ENCODE measurements at places on chromosomes 16 and 17. TPM values are rescaled to one million over a fixed set of nuclear protein-coding genes. Genes with fewer than 3 reads are reported as not detected.

Gene DHRS7C
- total RNA-seq = not detected

- no peaks in the 10 kb centered on the region for H3K27me3 ChIP-seq
- H3K27ac ChIP-seq = no peak overlapping the region
- no peak for DNase-seq
- H3K4me1 ChIP-seq = no peaks in the 10 kb centered on the region
These were observed 44.2 kb downstream of the PSMD12 start for GRCh38 chr17:67322042-67322787.

Gene NACA2
- not detected for total RNA-seq

GRCh38 chr16:75235721-75236193 lies 15.7 kb downstream of the BCAR1 start:
- DNase-seq = no peak
- H3K4me3 ChIP-seq = no peak overlapping the region
- no peaks in the 10 kb centered on the region for H3K27me3 ChIP-seq
- H3K27ac ChIP-seq = no peak overlapping the region
- peaks cover 9% of the 10 kb centered on the region for H3K36me3 ChIP-seq

Gene PYY
- total RNA-seq = not detected

DNA sequence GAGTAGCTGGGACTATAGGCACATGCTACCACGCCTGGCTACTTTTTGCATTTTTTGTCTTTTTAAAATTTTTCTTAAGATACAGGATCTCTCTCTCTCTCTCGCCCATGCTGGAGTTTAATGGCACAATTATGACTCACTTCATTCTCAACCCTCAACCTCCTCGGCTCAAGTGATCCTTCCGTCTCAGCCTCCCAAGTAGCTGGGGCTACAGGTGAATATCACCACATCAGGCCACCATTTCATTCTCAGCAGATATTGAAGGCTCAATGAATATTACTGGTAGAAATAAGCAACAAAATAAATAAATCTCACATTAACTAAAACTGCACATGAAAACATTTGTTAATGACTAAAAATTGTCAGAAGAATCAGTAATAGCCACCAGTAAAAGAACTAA lies 41.7 kb downstream of the BRIP1 start:
- no peak overlapping the region for H3K4me3 ChIP-seq
- H3K4me1 ChIP-seq = no peaks in the 10 kb centered on the region
- no peak overlapping the region for H3K27ac ChIP-seq
- DNase-seq = no peak
- H3K36me3 ChIP-seq = no peaks in the 10 kb centered on the region
- no peaks in the 10 kb centered on the region for H3K27me3 ChIP-seq

Gene PPL
- 78.4 TPM for total RNA-seq

Gene CCL13
- total RNA-seq = 1.1 TPM

DNA sequence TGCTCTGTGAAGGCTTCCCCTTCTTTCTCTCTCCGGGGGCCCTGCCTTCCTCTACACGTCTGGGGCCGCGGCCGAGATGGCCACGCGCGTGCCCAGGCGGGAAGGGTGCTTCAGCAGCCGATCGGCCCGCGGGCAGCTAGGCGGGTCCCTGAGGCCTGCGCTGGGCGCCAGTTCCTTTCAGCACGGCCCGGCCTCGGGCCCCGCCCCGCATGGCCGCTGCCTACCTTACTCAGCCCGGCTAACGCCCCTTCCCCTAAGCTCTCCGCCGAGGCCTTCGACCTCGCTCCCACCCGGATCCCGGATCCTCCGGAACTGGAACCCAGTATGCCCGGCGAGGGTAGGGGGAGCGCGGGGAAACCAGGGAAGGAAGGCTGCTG lies 335 bp downstream of the TMEM11 start:
- no peak for DNase-seq
- peak overlapping the region; percentile 86 for H3K27ac ChIP-seq
- no peaks in the 10 kb centered on the region for H3K36me3 ChIP-seq
- H3K4me3 ChIP-seq = peak overlapping the region; percentile 62
- H3K27me3 ChIP-seq = no peaks in the 10 kb centered on the region
- H3K4me1 ChIP-seq = peaks cover 21% of the 10 kb centered on the region

Gene GALNS
- 37.2 TPM for total RNA-seq

GRCh38 chr17:773467-774312 lies 8.4 kb downstream of the GLOD4 start:
- no peaks in the 10 kb centered on the region for H3K27me3 ChIP-seq
- no peak overlapping the region for H3K27ac ChIP-seq
- H3K4me1 ChIP-seq = no peaks in the 10 kb centered on the region
- H3K36me3 ChIP-seq = peaks cover 15% of the 10 kb centered on the region
- H3K4me3 ChIP-seq = no peak overlapping the region
- DNase-seq = no peak
